Muscle of leg (tissue), 16 donors: ENCODE measurements at places on chromosomes 6 and 20. TPM values are rescaled to one million over a fixed set of nuclear protein-coding genes. Genes with fewer than 3 reads are reported as not detected.

Gene THBD
- 6.5 TPM for polyA plus RNA-seq

Gene EYA4
- 18.2 TPM for polyA plus RNA-seq

Gene SLC35D3
- polyA plus RNA-seq, result not detected

Gene FGD2
- polyA plus RNA-seq, result 4.0 TPM

Gene IL17A
- not detected for polyA plus RNA-seq

Gene TSPO2
- 0.41 TPM for polyA plus RNA-seq

Gene BPI
- 1.3 TPM for polyA plus RNA-seq
